ENCODE measurements at places on chromosomes 13 and 19.
A peak's percentile ranks its signal among the peaks of the same experiment; 100 is the strongest.

DNA sequence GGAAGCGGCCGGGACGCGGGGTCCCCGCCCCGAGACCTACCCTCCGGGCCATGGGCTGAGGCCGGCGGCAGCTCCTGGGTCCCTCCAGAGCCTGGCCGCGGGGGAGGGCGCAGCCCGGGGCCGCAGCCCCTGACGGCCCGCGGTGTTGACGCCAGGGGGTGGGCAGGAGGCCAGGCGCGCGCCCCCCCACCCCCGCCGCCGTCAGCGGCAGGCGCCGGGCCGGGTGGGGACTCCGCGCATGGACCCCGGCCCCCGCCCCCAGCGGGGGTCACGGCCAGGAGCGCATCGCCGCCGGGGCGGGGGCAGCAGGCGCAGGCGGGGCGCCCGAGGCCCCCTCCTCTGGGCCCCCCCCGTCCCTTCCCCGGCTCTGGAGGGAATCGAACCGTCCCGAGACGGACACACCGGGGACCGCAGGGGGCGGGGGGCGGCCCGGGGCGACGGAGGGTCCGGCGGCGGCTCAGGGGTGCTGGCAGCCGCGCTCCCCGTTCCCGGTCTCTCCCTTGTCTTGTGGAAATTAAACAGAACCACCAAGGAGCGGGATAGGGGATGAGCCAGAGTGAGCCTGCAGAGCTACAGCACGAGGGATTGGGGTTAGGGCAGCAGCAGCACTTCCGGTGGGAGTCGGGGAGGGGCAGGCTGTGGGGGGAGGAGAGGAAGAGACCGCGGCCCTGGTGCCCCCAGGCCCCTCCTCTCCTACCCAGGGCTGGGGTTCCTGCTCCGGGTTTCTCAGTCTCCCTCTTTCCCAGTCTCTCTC, at the start of gene MEIS3:
TSS of gene MEIS3 (minus strand) at position 498 of the 754 bp plus-strand sequence. CDS start at position 52, 446 bp downstream.
- no peak for DNase-seq

DNA sequence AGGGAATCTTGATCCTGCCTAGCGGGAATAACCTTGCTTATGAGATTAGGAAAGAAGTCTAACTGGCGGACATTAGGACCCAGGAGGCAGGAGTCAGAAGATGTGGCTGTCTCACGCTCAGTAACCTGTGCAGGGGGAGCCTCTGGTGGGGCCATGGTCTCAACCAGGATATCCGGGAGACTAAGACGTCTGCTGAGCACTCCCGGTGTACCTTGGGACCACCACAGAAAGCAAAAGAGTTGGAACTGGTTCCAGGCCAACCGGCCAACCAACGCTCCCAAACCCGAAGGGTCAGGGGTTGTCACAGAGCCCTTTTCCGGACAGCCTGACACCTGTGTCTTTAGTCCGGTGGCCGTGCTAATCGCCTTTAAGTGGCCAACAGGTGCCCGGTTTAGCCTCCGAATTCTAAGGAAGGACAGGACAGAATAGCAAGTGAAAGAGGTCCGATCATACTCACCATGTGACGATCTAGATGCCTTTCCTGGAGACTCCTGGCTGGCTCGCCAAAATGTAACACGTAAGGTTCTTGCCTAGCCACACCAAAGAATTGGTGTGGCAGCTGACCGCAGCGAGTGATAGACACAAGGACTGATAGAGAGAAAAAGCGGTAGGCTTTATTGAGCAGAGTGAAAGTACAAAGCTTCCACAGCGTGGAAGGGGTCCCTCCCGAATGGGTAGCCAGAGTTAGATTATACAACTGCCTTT, 103.9 kb upstream of the DIAPH3 start:
- peak; percentile 55 for DNase-seq

DNA sequence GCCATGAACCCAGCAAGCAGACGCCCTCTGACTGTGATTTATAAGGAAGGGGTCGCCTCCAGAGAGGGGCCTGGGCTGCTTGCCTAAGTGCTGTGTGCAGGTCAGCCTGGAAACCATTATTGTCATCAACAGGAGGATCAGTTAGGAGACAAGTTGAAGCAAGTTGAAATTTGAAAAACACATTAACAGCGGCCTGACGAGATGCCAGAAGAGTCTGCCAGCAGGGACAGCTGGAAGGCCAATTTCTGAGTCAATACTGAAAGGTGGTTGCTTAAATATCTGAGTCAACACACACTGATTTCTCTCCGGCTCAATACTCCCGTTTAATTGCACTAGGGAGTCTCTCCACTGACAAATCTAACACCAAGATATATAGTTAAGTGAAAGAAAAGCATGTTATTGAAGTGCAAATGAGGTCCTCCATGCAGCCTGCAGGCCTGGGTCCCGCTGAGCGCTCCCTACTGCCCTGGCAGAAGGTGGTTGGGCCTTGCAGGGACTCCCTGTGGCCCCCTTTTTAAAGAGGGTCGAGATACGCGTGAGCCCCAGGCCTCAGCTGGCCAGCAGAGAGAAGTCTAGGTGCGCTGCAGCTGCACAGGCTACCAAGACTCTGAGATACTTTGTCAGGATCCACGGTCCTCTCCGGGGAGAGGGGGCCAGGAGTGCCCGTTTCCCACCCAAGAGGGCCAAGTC, 91.1 kb downstream of the RNASEH2B start:
- DNase-seq = peak; percentile 55

- DNase-seq = peak; percentile 42
These were observed 4.3 kb downstream of the HPN start for GRCh38 chr19:35045667-35046300.

DNA sequence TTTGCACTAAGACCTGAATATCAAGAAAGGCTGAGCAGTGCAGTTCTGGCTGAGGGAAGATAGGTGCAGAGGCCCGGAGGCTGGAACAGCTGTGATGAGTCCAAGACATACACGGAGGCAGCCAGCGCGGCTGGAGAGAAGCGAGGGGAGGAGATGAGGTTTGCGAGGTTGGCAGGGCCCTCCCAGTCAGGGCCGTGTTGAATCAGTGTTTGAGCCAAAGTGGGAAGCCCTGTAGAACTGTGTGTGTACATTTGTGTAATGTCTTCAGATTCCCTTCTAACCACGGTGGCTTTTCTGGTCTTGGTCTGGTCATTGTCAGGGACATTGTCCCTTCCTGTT, 34.9 kb downstream of the PAK4 start:
- DNase-seq = no peak
